ENCODE measurements at places on chromosomes 12 and 14.

DNA sequence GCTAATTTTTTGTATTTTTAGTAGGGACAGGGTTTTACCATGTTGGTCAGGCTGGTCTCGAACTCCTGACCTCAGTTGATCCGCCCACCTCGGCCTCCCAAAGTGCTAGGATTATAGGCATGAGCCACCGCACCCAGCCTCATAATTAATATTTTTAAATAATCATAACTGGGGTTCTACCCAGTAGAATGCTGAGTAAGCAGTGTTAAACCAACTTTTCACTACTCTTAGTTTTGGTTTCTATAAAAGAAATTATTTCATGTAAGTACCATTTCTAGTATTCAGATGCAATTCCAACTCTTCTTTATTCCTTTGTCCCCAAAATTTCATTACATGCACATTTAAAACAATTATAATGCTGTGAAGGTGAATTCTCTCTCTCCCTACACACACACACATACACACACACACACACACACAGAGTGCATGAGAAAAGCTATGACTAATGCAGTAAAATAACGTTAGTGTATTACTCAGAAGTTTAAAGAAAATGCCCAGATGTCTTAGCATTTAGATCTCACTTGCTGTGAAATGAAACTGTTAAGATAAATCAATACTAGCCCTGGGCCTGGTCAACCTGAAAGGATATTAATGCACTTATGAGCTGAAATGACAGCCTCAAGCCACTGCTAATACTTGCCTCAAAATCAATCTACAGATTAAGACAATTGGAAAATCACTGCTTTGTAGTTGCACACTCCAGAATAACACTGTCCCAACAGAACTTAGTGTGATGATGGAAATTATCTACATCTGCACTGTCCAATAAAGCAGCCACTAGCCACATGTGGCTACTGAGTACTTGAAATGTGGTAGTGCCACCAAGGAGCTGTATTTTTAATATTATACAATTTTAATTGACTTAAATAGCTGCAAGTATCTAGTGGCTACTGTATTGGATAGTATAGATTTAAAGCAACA, 36.0 kb downstream of the PTPN21 start:
- no peak for DNase-seq

GRCh38 chr14:90726656-90727055, 89.6 kb downstream of the TTC7B start:
- peak; percentile 60 for DNase-seq

GRCh38 chr14:99387880-99388279, 92.8 kb downstream of the SETD3 start:
- DNase-seq: no peak

GRCh38 chr14:104212206-104213095, 74.1 kb downstream of the KIF26A start:
- DNase-seq: no peak

- DNase-seq: no peak
These were observed 16.6 kb downstream of the CCND2 start for GRCh38 chr12:4289998-4290790.

DNA sequence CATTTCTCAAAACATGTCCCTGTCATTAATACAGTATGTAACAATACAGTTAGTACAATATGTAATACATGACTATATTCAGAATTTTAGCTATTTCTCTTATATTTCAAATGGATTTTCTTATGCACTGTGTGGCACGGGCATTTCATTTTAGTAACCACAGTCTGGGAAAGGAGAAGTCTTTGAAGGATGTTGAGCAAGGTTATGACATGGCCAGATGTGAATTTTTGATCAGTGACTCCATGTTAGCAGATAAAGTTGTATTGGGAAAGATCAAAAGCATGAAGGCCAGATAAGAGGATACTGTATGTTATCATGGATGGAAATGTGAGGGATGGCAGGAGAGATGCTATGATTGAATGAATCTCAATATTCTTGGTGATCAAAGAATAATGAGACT, 285.2 kb downstream of the NAV3 start:
- DNase-seq: no peak

DNA sequence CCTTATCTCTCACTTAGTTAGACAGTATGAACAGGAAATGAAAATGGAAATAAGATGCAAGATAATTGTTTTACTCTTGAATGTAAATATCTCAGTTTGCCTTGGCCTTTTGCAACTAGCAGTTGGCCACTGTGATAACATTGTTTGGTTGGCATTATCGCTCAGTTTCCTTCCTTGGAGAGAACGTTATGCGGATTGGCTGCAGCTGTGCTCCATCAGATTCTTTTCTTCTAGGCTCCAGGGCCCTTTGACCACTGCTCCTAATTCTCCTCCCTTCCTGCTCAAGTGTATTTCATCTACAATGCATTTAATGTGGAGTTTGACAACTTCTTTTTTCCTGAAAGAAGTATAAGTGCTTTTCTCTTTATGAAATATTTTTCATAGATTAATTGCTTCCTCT, 284.2 kb downstream of the ADAMTS20 start:
- no peak for DNase-seq

GRCh38 chr12:50820177-50820576, 22.5 kb upstream of the TMPRSS12 start:
- no peak for DNase-seq

DNA sequence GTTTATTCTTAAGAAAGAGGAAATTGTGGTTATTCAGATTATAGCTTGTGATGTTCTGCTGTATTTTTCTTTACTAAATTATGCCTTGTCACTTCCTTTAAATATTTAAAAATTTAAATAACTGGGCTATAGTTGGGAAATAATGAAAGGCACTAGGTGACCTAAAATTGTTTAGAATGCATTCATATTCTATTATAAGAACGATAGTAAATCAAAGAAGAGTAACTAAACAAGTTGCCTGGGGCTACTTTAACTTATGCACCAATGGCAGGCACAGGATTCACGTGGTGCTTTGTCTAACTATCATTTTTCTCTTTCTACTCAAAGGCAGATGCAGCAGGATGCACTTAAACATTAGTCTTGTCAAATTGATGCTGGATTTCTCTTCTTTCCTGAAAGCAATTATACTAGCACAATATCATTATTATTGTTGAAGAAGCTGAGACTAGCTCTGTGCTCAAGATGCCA, 190.7 kb upstream of the PPFIA2 start:
- peak; percentile 92 for DNase-seq

GRCh38 chr14:56271970-56272369, 153.8 kb downstream of the PELI2 start:
- DNase-seq: peak; percentile 18

DNA sequence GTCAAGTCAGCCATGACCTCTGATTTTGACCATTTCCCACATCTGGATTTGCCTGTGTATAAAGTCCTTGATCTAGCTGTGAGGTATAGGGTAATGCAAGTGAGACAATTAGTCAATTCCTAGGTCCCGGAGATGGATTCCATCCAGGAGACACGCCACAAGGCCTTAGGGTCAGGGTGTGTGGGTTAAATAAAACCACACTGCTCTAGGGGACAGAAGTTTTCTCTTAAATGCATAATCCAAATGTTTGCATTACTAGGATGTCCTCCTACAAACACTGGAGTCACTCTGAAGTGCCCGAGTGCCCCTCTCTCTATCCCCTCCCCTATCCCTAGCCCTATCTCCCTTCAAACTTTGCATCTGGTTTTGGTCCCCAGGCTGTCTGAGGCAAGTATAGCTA, 26.8 kb downstream of the LRIG3 start:
- DNase-seq: no peak

DNA sequence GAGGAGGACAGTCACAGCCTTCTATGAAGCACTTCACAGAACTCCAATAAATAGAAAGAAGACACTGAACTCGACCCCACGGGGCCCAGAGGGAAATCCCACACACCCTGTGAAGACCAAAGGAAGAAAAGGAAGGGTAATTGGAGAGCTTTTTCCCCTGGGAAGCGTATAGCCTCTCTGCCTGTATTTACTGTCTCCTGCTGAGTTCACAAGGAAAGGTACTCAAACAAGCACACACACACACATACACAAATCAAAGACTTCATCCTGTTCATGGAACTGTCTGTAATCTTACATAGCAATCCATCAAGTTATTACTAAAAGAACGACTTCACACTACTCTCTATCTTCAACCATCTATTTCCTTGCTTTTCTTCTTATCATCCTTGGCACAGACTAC, 15.3 kb downstream of the FOXN3 start:
- peak; percentile 90 for DNase-seq

- no peak for DNase-seq
These were observed 56.9 kb downstream of the CHST11 start for GRCh38 chr12:104513681-104514080.

DNA sequence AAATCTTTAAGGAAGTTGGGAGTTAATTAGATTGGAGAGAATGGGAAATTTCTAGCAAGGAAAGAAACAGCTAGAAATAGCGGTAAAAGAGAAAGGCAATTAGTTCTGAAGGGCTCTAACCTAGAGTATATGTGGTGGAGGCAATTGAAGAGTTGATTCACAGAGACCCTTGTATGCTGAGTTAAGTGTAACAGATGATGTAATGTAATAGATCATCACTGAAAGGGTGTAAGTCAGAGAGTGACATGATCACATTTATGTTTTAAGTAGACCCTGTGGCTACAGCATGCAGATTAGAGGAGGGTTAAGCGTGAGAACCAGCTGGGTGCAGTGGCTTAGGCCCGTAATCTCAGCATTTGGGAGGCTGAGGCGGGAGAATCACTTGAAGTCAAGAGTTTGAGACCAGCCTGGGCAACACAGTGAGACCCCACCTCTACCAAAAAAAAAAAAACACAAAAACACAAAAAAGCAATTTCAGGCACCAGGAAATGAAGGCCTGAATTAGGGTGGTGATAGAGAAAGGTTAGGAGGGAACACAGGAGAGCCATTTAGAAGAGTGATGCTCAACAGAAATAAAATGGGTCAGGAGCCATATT, 3.0 kb downstream of the RBP5 start:
- no peak for DNase-seq

All from NCI-H69 (cell line).